Left kidney (tissue), 8 donors: ENCODE measurements at places on chromosomes 3 and 15. TPM values are rescaled to one million over a fixed set of nuclear protein-coding genes. Genes with fewer than 3 reads are reported as not detected.

GRCh38 chr15:60551781-60552161 lies 72.8 kb upstream of the ICE2 start:
- no peak for DNase-seq

GRCh38 chr3:136142592-136142991 lies 53.5 kb downstream of the MSL2 start:
- no peak for DNase-seq

Gene SLC26A6
- 31.8 TPM for polyA plus RNA-seq

- no peak for DNase-seq
Observed at GRCh38 chr3:2921452-2921851, 188.7 kb downstream of the IL5RA start.

GRCh38 chr15:32718821-32719716 lies 1.3 kb downstream of the GREM1 start:
- DNase-seq: no peak

DNA sequence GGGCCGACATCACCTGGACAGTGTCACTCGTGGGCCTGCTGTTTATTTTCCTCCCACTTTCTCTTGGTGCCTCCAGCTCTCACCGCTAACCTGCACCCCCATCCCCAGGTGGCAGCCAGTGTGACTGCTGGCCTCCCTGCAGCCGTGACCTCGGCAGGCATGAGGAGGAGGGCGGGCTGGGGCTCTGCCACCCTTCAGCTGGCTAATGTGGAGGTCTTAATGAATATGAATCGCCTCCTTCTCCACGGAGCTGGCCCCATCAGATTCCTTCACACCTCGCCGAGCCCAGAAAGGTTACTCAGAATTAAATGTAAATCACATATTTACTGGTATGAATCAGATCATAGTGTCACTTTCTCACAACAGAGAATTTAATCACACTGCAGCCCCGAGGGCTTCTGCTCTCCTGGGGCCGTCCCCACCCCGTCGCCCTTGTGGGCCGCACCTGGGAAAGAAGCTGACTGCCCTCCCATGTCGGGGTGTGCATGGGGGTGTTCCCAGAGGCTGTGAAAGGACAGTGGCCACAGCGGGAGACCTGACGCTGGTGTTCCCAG lies 171.1 kb upstream of the TLE3 start:
- no peak for DNase-seq

DNA sequence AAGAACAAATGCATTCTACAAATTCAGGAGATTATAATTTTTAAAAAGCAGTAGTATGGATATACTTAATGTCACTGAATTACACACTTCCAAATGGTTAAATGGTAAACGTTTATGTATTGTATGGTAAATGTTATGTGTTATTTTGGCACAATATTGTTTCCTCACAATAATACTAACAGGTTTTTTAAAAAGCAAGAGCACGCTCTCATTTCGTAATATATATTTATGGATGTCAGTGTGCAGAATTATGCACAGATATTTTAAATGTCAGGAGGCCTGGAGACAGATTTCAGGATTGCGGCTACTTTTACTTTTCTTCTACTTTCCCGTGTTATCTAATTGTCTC lies 533 bp downstream of the ZNF445 start:
- no peak for DNase-seq

DNA sequence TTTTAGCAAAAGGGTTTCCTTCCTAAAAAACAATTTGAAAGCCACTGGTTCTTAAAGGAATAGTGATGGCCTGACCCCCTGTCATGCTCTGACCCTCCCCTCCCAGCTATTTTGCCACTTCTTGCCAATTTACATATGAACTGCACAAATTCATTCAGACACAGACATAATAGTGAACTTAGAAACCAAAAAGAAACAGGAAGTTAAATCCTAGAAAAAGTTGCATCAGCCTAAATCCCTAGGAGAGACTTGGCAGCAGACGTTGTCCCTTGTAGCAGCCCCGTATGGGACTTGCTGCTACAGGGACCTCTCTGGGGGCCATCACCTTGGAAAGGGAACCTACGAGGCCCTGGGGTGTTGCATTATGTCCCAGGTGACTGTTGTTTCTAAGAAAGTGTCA lies 14.3 kb upstream of the PDE8A start:
- no peak for DNase-seq

GRCh38 chr15:40790718-40791117 lies 16.2 kb upstream of the ZFYVE19 start:
- no peak for DNase-seq

Gene ZNF385D
- 17.4 TPM for polyA plus RNA-seq

DNA sequence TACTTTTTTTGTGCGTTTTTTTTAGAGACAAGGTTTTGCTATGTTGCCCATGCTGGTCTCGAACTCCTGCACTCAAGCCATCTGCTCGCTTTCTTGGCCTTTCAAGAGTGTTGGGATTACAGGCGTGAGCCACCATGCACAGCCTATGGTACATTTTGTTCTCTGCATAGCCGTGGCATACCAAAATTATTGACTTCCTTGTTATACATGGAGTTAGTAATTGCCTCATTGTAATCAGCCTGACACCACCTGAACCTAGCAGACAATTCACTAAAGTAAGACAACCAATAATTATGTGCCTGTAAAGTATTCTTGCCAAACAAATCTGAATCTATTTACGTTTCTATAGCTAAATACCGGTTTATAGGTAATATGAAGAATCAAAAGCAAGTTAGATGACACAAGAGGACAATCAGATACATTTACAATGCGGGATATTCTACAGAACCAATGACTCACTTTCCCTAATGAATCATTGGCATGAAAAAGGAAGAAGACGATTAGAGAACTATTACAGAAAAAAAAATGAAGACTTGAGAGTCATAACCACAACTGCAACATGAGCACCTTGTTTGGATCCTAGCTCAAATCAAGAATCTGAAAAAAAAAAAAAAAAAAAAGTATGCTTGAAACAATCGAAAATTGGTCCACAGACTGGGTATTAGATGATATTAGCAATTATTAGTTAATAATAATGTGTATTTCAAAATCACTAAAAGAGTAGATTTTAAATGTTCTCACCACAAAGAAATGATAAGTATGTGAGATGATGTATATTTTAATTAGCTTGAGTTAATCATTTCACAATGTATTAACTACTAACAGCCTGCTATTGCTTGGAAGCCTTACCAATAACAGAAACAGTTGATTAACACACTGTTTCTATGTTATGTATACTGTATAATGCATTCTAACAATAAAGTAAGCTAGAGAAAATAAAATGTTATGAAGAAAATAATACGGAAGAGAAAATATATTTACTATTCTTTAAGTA lies 7.1 kb downstream of the GUCA1C start:
- DNase-seq: no peak

- peak; percentile 82 for DNase-seq
Observed at GRCh38 chr3:38521391-38521987, 25.3 kb downstream of the EXOG start.

GRCh38 chr3:175274474-175275218 lies 415.5 kb downstream of the NAALADL2 start:
- DNase-seq: no peak

- peak; percentile 14 for DNase-seq
Observed at GRCh38 chr15:74432968-74433591, 678 bp downstream of the SEMA7A start.

Gene HIGD1A
- polyA plus RNA-seq: 145 TPM

Gene PDZRN3
- polyA plus RNA-seq: 48.5 TPM

Gene LRRC2
- polyA plus RNA-seq: 1.8 TPM

DNA sequence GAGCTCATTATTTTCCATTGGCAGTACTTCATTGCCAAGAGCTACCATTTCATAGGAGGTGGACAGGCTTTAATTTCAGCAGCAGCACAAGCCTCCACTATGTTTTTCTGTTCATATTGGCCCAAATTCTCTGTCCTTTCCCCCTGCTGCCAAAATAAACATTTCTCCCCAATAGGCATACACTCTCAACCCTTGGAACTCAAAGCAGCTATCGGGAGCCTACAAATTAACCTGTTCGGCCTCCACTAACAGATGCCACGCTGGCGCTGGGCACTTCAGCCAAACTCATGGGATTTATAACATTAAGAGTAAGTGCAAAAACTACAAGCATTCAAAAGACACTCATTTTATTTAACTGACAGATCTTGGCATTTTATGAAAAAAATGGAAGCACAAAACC lies 95.7 kb downstream of the NSUN3 start:
- DNase-seq: no peak

DNA sequence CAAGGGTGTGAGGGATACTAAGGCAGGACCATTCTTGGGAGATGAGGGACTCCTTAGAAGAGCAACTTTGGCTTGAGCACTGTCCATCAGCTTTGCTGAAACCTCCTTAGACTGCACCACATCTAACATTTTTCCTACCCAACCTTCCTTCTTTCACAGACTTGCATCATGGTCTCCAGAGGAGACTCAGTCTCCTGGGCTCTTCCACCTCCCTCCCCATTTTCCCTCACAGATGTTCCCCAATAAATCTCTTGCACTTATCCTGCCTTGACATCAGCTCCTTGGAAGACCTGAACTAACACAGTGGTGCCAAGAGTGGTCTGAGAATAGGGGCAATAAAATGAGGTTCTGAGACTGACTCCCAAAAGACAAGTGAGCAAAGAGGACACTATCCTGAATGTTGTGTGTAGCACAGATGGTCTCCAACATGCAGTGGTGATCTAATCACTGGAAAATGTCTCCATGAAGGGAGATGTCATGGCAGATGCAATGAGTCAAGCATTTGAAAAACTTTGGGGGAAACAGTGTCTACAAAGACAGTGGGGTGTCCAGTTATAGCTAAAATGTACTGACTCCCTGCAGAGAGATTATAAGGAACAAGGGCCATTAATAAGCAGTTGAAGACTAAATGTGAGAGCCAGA lies 26.0 kb upstream of the BOC start:
- DNase-seq: no peak

Gene PGBD4
- polyA plus RNA-seq: 2.6 TPM

GRCh38 chr15:98397419-98397818 lies 250.9 kb upstream of the IGF1R start:
- DNase-seq: no peak

Gene PCSK6
- 7.0 TPM for polyA plus RNA-seq

Gene GOLGA6L10
- polyA plus RNA-seq: 7.8 TPM

GRCh38 chr15:94312946-94313345 lies 81.6 kb downstream of the MCTP2 start:
- DNase-seq: no peak

Gene HHLA2
- polyA plus RNA-seq: 21.3 TPM

Gene CCDC54
- polyA plus RNA-seq: 0.28 TPM

Gene FMN1
- polyA plus RNA-seq: 23.1 TPM

DNA sequence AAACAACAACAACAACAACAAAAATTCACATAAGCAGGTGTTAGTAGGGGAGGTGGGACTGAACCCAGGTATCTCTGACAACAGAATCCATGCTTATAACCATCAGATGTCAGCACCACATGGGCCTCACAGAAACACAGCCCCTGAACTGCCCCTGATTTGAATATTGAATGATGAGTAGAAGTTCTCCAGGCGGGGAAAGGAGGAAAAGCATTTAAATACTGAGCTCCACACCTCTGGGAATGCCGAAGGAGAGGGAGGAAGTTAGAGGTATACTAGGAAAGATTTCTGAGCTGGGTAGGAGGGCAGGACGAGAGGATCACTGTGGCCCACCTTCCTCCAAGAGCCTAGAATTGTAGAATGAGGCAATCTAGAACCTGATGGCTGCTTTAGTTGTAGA lies 31.9 kb upstream of the EIF4A2 start:
- DNase-seq: no peak

GRCh38 chr3:52879090-52879489 lies 18.3 kb downstream of the STIMATE start:
- DNase-seq: no peak

DNA sequence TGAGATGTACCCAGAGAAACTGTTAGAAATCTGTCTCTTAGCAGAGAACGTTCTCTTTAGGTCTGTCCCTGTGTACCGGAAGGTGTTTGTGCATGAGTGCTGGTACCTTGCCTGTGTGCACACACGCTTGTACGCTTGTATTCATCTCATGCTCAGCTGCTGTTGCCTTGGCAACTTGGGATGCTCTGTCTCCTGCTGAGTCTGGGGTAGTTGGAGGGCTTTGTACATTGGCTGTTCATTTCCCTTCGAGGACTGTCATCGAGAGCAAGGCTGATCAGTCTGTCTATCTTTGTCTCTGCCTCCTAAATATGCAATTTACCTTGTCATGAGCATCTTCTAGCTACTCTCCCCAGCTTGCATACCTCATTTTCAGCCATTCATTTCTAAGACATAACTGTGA lies 147.2 kb downstream of the SLCO3A1 start:
- DNase-seq: no peak

Gene LRRC34
- polyA plus RNA-seq: 18.1 TPM

Gene PLSCR2
- 1.0 TPM for polyA plus RNA-seq

Gene ACAN
- polyA plus RNA-seq: 2.1 TPM

- peak; percentile 94 for DNase-seq
Observed at GRCh38 chr3:50616770-50617095, 218 bp upstream of the MAPKAPK3 start.

- DNase-seq: no peak
Observed at GRCh38 chr15:88835119-88835518, 31.9 kb downstream of the ACAN start.

Gene TEX55
- not detected for polyA plus RNA-seq

DNA sequence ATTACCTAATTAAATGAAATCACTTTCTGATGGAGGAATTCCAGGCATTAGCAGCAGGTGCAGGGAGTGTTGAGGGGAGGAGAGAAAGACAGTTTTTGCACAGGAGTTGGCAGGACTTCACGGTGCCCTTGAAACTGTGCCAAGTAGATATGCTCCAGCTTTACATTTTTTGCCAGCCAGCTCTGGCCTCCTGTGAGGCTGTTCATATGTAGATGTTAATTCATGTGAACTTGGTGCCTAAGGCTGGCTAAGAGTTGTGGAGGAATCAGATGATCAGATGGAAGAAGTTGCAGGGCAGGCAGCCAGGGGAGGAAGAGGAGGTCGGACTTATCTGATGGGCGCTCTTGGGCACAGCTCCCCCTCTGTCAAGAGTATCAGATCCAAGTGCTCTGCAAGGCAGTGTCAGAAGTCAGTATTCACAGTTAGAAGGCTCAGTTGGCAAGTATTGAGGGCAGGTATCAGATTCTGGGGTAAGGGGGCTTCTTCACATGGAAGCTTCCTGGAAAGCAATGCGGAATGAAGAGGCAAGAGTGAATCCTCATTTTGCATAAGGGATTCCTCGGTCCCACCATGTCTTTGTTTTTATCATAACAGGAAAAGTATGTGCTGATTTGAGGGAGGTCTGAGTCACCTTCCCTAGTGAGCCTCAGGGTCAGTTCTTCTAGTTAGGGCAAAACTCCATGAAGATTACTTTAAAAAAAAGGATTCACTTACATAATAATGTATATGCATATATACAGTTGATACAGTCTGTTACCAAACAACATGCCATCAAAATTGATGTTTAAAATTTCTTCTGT lies 172.6 kb upstream of the UMPS start:
- no peak for DNase-seq

DNA sequence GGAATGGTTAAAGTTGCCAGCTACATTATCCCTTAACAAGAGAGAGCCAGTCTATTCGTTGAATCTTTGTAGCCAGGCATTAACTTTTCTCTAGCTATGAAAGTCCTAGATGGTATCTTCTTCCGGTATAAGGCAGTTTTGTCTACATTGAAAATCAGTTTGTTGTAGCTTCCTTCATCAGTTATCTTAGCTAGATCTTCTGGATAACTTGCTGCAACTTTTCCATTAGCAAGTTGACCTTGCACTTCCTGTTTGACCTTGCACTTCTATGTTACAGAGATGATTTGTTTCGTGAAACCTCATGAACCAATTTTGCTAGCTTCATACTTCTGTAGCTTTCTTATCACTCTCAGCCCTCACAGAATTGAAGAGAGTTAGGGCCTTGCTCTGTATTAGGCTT lies 24.1 kb downstream of the TOPAZ1 start:
- no peak for DNase-seq
